ENCODE measurements at places on chromosomes 7 and 10.

GRCh38 chr7:114940220-114940619 lies 18.3 kb downstream of the MDFIC start:
- DNase-seq = no peak

DNA sequence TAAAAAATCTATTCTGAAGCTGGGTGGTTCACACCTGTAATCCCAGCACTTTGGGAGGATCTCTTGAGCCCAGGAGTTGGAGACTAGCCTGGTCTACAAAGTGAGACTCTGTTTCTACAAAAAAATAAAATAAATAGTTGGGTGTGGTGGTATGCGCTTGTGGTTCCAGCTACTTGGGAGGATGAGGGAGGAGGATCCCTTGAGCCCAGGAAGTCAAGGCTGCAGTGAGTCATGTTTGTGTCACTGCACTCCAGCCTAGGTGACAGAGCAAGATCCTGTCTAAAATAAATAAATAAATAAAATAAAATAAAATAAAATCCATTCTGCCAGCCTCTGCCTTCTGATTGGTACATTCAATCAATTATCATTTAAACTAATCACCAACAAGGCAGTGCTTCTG lies 17.5 kb downstream of the ZNF33A start:
- DNase-seq = no peak

DNA sequence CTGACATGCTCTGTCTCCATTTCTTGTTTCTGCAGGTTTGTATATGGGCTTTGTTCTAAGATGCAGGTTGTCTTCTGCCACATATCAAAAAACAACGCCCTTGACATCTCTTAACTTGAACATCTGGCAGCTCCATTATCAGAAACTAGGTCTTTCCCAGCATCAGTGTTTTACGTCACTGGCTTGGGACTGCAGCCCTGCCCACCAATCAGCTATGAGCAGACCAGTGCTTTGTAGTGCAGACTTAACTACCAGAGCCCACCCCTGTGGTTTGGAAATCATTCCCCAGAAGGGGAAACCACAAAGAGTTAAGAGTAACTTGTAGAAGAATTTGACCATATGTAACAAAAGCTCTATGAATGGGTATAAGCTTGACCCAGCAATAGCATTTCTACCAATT lies 132.4 kb downstream of the SEPTIN14 start:
- DNase-seq = no peak

- no peak for DNase-seq
These were observed 95.5 kb downstream of the CELF2 start for GRCh38 chr10:11113156-11113555.

GRCh38 chr7:158314394-158314793 lies 273.2 kb downstream of the PTPRN2 start:
- DNase-seq = no peak

- peak; percentile 59 for DNase-seq
These were observed 23.1 kb downstream of the TYW1 start for GRCh38 chr7:67019562-67020390.

DNA sequence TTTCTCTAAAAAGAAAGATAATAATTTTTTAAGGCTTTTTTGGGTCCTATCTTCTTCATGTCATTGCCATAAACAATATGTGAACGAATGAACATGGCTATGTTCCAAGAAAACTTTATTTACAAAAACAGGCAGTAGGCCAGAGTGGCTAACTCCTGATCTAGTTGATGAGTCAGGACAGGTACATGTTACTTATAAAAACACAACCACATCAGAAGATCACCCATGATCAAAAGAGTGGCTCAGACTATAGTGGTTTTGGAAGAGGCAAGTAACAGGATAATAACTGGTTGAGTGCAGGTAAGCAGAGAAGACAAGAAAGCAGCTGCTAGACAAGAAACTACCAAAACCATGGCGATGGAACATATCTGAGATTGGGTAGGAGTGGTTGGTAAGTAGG lies 468.7 kb downstream of the KCNMA1 start:
- no peak for DNase-seq

DNA sequence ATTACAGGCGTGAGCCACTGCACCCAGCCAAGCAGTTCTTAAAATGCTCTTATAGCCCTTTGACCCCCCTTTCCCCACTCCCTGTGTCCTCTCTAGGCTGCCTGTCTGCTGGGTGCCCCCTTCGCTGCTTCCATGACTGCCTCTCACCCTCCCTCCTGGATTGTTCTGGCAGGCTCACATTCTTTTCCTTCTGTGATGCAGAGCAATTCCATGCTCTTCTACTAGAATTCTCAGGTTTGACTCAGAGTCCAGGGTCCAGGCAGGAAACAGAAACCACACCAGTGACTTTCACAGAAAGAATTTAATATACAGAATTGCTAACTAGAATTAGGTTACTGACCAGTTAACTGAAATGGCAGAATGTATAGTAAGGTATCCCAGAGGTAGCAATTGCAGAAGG lies 244.8 kb downstream of the BAMBI start:
- DNase-seq = no peak

DNA sequence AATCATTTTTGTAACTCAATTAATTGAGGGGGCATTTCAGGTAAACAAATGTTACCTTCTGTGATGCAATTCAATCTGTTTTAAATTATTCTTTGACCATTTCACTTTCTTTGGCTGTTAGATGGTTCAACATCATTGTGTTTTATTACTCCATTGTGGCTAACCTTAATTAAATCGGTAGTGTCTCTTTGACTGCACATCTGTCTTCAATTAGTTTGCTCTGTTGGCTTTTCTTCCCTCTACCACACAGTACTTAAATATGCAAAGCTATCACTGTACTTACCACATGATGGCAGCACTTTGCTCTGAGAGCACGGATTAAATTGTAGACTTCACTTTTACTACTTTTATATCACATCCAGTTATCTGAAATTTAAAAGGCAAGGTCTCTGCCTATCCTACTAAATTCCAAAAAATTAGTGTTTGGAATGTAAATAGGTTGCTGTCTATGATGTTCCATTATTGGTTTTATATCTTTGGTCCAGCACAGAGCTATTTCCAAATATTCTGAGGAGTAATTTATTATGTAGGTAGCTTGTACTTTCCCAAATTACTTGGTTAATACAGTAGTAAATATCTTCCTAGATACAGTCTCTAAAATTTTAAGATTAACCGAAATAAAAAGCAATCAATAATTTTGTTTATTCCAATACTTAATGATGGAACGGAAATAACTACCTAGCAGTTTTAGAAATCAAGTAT lies 352.0 kb downstream of the PCLO start:
- peak; percentile 93 for DNase-seq

DNA sequence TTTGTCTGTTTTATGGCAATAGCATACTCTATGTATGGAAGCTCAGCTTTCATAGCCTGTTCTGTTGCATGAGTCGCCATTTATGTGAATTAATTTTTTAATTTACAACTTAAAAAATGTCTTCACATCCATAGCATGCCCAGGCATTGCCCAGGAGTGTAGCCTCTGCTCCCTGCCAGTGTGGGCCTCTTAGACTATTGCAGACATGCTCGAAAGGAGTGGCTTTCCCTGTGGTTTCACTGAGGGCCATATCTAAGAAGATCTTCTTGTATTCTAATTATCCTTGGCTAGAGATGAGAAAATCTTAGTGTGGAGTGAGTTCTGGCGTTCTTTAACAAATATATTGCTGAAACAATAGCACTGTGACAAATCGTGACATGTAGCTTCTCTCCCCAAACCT lies 35.3 kb downstream of the PCBD1 start:
- DNase-seq = no peak

DNA sequence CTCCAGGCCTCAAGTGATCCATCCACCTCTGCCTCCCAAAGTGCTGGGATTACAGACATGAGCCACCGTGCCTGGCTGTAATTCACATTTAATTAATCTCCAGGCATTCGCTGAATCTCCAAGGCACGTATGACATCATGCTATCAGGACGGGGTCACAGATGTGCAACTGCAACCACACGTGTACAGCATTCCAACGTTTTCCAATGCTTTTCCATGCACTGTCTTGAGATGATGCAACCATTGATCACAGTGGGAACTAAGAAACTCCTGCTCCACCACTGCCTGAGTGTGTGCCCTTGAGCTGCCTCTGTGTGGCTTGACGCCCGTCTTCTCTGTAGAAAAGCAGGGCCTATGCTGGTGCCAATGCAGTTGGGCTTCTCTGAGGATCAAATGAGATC lies 119.8 kb upstream of the LYZL2 start:
- peak; percentile 92 for DNase-seq

DNA sequence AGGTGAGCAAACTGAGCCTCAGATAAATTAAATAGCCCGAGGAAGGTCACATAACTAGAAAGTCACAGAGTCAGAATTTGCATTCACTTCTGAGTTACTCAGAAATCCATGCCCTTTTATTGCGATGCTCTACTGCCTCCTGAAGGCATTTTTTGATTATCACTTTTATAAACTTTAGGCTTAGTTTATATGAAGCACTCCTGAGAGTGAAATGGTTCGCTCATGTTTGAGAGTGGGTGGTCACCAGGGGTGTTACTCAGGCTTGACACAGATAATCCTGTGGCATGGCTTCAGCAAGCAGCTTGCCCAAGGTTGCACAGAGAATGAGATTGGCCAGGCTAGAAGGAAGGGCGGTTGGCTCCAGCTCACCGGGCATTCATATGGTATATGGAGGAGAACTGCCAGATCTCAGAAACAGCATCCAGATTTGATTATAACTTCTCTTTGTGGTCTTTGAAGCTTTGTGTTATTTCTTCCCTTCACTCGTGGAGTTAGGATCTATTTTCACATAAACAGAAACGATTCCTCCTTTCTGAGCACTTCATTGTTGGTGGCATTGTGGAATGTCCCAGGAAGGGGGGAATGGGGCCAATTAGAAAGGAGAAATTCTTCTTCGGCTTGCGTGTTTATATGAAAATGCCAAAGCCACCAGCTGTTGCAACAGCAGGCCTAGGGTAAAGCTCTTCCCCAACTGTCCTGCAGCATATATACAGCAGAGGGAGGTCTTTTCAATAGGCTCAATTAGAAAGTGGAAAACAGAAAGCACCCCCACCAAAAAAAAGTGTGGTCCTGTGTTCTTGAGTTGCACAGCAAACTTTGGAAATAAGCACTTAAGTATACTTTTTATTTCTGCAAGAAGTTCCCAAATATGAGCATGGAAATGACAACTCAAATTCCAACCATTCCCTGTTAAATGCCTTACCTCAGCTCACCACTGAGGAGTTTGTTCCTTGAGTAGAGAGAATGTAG lies 628.8 kb downstream of the SUGCT start:
- peak; percentile 91 for DNase-seq

- peak; percentile 87 for DNase-seq
These were observed 128.5 kb upstream of the COL1A2 start for GRCh38 chr7:94266238-94266644.

DNA sequence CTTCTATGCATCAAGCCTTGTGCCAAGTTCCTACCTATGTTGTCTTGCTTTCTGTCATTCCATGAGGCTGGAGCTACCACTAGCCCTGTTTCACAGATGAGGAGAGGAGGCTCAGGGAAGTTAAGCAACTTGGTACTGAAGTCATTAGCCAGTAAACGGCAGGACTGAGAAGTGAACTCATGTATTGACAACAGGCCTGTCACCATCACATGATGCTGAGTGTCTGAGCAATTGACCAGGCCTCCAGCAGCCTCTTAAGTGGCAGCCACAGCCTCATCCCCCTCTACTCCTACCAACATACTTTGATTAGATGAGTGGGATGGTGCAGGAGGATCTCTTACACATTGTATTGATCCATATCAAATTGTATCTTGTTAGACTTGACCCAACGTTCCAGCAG lies 317.6 kb downstream of the GRID1 start:
- no peak for DNase-seq

DNA sequence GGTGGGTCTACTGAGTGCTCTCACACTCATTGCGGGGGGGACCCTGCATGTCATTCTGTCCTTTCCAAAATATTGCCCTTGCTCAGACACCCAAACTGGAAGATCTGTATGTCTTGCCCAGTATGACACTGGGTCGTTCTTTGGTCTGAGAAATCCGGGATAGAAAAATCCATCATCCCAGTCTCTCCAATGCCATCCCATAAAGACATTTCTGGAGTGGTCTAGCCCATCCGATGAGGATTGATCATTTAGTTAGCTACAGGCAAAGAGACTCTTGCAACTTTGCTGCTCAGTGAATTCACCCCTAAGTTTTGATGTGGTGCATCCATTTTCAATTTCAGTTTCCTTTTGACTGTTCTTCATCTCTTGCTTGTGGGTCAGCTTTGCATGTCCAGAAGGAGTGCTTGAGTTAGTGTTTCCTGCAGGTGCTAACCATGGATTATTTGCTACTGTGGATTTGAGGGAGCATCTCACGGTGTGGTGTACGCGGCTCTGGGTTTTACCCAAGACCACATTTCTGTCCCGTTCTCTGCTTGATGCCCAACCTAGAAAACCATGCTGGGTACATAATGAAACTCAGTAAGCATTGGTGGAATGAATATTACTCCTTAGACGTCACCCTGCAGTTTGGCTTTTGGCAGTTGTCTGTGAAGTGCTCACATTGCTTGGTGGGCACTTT lies 247.0 kb upstream of the MKI67 start:
- no peak for DNase-seq

GRCh38 chr7:80967071-80967916 lies 48.4 kb upstream of the SEMA3C start:
- peak; percentile 71 for DNase-seq

DNA sequence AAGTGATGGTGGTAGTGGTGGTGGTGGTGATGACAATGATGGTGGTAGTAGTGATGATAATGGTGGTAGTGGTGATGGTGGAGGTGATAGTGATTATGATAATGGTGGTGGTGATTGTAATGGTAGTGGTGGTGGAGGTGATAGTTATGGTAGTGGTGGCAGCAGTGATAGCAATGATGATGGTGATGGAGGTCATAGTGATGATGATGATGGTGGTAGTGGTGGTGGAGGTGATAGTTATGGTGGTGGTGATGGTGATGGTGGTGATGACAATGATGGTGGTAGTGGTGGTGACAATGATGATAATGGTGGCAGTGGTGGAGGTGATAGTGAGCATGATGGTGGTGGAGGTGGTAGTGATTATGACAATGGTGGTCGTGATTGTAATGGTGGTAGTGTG lies 191.7 kb upstream of the RNF32 start:
- DNase-seq = no peak

- no peak for DNase-seq
These were observed 3.5 kb upstream of the KCNH2 start for GRCh38 chr7:150981644-150982043.

- peak; percentile 69 for DNase-seq
These were observed 47.3 kb downstream of the TFPI2 start for GRCh38 chr7:93843260-93843659.

- no peak for DNase-seq
These were observed 7.5 kb upstream of the JAKMIP3 start for GRCh38 chr10:132058111-132058745.

DNA sequence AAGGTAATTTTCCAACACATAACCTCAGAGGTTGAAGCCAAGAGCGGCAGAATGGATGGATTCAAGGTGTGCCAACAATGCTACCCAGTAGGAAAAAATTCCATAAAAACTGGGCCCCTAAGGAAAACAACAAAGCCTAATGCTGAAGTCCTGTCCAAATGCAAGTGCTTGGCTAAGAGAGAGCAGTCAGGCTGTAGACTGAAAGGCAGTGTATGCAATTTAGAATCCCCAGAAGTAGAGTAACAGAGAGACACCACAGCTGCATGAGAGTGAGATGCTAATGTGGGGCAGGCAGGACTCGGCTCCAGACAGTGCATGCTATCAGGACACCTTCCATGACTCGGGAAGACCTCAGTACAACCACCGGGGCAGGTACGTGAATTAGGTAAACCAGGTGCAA lies 124.5 kb downstream of the ZFAND4 start:
- no peak for DNase-seq

- peak; percentile 93 for DNase-seq
These were observed 100.2 kb downstream of the AGMO start for GRCh38 chr7:15461576-15461975.

- no peak for DNase-seq
These were observed 46.0 kb downstream of the PRKAR2B start for GRCh38 chr7:107090457-107090856.

GRCh38 chr7:1637155-1637554 lies 32.9 kb upstream of the ELFN1 start:
- DNase-seq = no peak

Measured in AG10803 (cell line).